RKO (cell line): ENCODE measurements at places on chromosomes 6 and 20.

DNA sequence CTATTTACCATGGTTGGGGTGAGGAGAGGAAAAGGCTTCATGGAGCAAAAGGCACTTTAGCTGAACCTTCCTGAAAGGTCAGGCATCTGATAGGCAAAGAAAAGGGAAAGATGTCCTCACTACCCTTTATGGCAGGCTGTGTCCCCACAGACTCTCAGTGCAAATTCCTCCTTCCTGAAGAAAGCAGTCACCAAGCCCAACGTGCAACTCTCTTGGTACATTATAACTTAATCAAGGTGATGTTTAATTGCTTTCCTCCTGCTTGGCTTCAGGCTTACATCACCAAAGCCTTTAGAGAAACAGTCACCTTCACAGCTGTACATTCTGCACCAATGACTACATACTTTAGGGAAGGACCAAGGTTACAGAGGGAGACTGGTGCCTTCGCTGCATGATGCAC is 2.1 kb upstream of the CLIC5 start:
- no peak for DNase-seq

DNA sequence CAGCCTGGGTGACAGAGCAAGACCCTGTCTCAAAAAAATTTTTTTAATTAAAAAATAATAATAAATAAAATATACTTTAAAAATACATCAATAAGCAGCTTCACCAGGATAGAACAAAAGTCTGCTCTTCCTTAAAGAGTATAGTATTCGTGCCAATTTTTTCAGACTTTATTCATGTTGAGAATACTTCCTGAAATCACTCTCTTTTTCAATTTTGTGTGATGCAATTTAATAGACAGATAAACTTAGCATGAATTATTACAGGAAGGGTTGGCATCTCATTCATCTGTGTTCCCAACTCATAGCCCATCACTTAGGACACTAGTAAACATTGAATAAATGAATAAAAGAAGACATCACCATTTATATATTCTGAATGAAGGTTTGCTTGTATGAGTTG is 52.4 kb downstream of the IPCEF1 start:
- DNase-seq, result no peak

- no peak for DNase-seq
These were observed 30.6 kb downstream of the SNAP25 start for GRCh38 chr20:10249048-10249770.

DNA sequence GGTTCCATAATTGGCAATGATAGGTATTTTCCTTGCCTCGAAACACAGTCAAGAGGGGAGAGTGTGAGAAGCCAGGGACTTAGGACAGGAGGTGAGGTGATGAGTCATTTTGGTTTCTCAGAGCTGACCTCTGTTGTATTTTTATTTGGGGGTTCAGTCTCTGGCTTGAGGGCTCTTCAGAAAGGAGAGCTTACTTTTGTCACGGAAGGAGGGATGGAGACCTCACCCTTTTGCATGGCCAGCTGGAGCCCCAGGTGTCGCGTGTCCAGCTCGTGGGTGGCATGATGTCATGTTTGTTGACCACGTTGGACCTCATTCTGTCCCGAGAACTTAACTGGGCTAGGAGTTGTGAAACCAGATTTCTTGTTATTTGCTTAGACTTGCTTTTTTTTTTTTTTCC is 293.9 kb downstream of the QKI start:
- no peak for DNase-seq

DNA sequence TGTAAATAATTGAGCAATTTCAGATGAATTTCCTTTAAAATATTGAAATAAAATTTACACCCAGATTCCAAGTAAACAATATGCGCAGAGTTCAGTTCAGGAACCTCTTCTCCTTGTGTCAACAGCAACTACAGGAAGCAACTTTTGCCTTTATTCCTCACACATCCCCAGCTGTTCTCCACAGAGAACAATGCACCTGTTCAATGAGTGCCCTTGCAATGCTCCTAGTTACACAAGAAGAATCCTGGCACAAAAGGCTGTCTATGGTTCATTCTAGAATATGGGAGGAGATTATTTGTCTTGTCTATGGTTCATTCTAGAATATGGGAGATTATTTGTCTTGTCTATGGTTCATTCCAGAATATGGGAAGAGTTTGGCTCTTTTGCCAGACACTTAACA is 454.9 kb downstream of the BTBD3 start:
- DNase-seq, result no peak

DNA sequence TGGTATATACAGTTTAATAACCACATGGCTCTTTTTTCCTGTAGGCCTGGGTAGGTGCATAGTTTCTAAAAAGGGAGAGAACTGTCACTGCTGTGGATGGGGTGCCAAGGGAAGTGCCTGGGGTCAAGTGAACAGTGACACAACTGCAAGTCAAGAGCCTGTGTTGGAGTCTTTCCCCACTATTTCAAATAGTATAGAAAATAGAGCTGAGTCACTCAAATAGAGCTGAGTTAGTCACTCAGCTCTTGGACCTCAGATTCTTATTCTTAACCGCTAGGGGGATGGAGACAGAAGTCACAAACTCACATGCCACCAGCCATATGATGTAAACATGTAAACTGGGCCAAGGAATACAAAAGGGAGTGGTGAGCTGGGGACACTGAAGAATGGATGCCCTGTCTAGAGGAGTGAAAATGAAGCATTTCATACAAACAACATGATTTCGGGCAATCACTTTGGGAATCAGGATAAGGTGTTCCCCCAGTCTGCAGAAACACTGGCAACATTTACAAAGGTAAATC is 2.1 kb downstream of the NQO2 start:
- DNase-seq, result peak; percentile 95

DNA sequence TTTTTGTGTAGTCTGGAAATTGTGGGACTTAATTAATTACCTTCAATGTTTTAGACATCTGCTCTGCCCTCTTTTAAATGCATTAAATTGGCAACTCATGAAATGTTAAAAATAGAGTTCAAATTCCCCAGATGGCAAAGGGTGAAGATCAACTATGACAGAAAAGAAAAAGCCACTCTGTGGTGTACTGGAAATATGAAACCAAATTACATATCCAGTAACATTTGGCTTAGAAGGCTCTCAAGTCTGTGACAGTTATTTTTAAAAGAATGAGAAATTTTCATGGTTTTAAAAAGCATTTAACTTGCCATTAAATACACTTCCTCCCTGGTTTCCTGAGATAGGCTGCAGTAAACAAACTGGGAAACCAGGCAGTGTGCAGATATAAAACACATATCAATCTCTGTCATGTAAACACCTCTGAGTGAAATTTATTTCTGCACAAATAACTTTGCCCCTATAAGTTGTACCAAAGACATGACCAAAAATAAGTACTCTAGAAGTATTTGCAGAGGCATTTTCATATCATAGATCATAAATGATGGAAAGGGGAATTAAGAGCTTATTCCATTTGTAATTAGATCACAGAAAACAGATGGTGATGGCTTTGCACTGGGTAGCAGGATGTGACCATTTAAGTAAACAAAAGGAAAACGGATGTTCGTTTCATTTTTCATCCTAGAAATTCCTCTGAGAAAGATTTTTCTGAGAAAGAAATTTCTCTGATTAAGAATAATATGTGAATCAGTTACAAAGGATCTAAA is 360.1 kb downstream of the SAMD5 start:
- DNase-seq, result no peak

DNA sequence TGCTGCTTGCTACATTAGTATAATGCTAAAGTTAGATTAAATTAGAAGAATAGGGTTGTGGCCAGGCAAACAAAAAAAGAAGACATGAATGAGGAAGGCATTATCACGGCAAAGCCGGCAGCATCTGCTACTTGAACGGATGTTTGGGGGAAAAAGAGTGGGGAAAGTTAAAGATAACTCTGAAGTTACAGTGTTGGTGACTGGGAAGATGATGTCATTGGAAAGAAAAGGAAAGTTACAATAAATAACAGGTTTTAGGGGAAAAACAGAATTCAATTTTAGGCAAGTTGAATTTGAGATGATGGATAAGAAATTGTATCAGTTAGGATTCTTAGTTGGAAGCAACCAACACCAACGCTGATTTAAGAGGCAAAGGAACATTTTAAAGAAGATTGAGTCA is 74.2 kb upstream of the NRN1 start:
- DNase-seq, result no peak

- DNase-seq, result no peak
These were observed 14.5 kb downstream of the NPEPL1 start for GRCh38 chr20:58706975-58707681.

GRCh38 chr6:15995493-15995892 is 133.4 kb upstream of the MYLIP start:
- DNase-seq, result no peak
